GM20000 (cell line): ENCODE measurements at places on chromosomes 1 and 21.
A peak's percentile ranks its signal among the peaks of the same experiment; 100 is the strongest.

GRCh38 chr1:202599669-202600431, 110.4 kb downstream of the SYT2 start:
- peak; percentile 73 for DNase-seq

- peak; percentile 1 for DNase-seq
These were observed 60.0 kb upstream of the EPS8L3 start for GRCh38 chr1:109823543-109824348.

DNA sequence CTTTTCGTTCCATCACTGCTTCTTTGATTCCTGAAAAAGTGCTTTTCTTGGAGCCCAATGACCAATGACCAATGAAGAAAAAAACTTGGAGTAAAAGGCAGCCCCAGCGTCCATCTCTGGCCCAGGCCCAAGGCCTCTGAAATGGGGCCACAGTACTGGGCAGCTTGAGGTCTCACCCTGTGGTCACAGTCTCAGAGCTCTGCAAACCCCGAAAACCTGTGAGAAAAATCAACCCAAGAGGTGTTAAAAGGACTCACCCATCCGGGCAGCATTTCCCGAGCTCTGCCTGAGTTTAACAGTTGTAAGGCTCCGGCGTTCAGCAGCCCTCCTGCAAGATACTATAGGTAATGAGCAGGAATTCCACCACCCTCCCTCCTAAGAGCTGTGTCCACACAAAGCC, 2.1 kb upstream of the EFHD2 start:
- DNase-seq: no peak

DNA sequence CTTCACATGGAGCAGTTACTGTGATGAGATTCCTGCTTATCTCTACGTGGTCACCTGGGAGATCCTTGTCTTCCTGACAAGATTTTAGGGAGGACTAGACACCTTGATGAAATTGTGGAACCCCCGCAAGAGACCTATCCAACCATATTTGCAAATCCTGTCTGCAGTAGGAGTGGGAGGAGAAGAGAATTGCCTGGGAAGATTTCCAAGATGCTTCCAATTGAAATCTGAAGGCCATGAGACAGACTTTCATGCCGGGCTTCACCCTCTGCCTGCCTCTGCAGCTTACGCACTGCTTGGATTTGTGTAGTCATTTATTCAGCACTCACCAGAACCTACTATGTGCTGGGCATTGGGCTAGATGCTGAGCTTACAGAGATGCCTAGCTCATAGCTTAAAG, 106.6 kb downstream of the OMA1 start:
- no peak for DNase-seq

- DNase-seq: no peak
These were observed 350.2 kb downstream of the SMYD3 start for GRCh38 chr1:246156847-246157246.

DNA sequence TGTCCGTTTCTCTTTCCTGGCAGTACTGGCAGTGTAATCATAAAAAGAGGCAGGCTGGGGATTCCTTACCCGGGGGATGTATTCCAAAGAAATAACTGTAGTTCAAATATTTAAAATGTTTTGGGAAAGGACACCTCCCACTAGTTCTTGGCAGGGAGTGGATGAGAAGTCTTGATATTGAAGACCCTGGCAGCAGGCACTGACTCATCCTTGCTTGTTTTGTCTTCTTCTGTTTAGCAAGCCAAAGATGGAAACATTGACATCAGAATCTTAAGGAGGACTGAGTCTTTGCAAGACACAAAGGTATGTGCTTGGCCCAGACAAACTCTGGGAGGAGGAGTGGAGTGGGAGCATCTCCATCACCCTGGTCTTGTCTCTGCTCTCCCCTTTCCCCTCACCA, 639 bp downstream of the IL20 start:
- no peak for DNase-seq
